NCI-H774 (cell line): ENCODE measurements at places on chromosomes 11 and 22.

GRCh38 chr11:79081471-79082031, 359.3 kb downstream of the TENM4 start:
- DNase-seq: no peak

- DNase-seq: no peak
These were observed 20.3 kb downstream of the IFITM10 start for GRCh38 chr11:1730059-1730629.

- DNase-seq: no peak
These were observed 7.5 kb downstream of the NEFH start for GRCh38 chr22:29487426-29487986.

DNA sequence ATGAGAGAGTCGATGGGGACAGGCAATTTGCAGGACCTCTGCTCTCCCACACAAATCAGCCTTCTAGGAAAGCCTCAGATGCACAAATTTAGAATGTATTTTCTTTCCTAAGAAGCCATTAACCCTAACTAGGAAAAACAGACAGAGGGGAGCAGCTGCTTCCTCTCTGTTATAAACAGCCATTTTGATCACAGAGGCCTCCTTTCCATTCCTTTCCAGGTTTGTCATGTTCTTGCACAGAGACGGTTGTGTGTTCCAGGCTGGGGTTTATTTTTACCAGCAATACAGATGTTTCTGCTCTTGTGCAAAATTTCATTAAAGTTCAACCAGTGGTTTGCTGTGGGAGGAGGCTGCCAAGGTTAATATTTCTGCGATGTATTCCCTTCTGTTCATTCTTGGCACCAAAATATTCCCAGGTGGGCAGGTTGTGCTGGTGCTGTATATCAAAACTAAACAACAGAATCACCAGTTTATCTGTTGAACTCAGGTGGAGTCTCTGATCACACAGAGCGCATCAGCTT, 90.2 kb downstream of the NAV2 start:
- no peak for DNase-seq

GRCh38 chr11:8260202-8260966, 3.3 kb downstream of the LMO1 start:
- DNase-seq: no peak

DNA sequence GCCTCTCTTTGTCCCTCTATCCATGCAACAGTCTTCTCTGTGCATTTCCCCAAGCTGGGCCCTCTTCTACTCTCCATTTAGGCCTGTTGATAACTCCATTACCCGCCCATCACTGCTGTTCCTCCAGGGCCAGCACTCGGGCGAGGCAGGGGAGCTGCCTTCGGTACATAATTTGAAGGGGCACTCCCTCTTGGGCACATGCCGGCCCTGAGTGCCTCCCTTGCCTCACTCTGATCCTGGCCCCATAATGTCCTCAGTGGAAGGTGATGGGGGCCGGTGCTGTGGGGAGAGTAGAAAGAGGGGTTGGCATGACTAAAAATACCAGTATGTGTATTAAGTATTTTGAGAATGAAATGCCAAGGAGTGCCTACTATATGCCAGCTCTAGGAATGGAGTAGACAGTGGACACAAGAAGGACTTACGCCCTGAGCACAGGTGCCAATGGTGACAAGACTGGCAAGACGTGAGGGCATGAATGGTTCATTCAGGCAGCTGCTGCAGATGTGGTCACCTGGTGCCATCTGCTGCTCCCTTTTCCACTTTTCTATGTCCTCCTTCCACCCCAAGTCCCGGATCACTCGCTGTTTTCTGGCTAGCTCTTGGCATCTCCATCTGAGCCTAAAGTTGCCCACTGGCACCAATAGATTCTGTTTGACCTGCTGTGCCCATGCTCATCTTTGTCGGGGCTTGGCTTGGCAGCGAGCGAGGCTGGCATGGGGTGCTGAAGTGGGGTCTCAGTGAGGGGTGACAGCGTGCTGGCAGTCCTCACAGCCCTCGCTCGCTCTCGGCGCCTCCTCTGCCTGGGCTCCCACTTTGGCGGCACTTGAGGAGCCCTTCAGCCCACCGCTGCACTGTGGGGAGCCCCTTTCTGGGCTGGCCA, 22.6 kb downstream of the TMEM218 start:
- DNase-seq: no peak

GRCh38 chr11:27518518-27518917, 11.9 kb upstream of the LIN7C start:
- DNase-seq: no peak
